ENCODE measurements at places on chromosomes 7 and 10. TPM values are rescaled to one million over a fixed set of nuclear protein-coding genes. Genes with fewer than 3 reads are reported as not detected.

SPDYE6 gene
- total RNA-seq: not detected

GRCh38 chr7:98969386-98969785 lies 91.1 kb downstream of the TRRAP start:
- DNase-seq: no peak

OR9A2 gene
- not detected for total RNA-seq

DNA sequence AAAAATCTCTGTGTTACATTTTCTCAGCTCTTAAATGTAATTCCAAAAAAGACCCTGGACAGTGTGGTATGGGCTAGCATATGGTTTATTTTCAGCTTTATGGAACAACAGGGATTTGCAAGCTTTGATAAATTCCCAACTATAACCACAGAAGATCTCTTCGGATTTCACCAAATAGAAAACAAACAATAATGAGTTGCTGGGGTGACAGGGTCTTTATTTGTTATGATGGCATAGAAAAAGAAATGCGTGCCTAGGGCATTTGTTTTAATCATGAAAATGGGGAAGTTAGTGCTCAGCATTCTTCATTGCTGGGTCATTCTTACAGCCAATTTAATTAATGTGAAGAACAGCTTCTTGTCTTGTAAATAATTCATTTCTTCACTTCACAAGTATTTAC lies 139.0 kb downstream of the LRRN3 start:
- no peak for DNase-seq

DNA sequence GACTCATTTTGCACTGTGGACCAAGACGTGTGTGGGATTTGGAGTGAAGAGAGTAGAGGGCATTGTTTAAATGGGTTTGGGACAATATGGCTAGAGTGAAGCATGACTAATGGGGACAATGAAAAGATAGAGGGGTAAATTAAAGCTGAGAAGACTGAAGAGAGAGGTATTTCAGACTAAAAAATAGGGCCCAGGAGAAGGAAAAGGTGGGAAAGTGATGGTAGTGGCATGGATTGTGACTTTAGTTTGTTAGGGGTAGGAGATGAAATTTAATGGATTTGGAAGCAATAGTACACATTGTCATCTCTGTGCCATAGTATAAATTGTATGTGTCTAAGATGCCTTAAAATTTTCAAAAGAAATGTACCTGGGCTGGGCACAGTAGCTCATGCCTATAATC lies 18.2 kb downstream of the CDK1 start:
- no peak for DNase-seq

GRCh38 chr10:78397786-78398185 lies 364.1 kb downstream of the RPS24 start:
- DNase-seq: no peak

GRCh38 chr7:27030393-27031050 lies 65.3 kb downstream of the HOXA1 start:
- no peak for DNase-seq

SFXN2 gene
- 6.4 TPM for total RNA-seq

GPR158 gene
- total RNA-seq: 0.09 TPM

DNA sequence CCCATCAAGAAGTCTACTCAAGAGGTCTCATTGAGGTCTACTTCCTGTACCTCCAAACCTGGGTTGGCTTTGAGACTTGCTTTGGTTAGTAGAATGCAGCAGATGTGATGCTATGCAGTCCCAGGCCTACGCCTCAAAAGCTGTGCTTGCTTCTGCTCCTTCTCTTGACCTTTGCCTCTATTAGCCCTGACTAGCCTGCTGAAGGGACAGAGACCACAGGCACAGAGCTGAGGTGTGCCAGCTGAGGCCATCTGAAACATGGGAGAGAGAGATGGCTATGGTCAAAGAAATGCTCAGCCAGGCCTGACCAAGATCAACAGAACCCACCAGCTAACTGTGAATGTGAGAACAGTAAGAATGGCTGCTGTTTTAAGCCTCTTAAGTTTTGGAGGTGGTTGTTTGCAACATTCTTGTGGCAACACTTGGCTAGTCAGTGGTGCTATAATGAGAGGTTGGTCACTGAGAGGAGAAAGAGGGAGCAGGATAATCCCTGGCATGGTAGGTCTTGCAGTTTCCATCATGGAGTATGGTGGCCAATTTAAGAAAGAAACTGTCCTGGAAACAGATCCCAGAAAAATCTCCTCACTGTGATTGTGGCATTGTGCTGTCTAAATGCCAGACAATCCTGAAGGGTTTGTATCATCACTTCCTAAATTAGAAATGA lies 176.1 kb upstream of the PHYHIPL start:
- DNase-seq: no peak

EIF5AL1 gene
- 0.14 TPM for total RNA-seq
